Hematopoietic multipotent progenitor cell treated with erythropoietin and hydrocortisone succinate and interleukin-3 and kit ligand, for 15 days (in vitro differentiated cells): ENCODE measurements at places on chromosomes 3 and 15.

GRCh38 chr3:76097589-76097969 is 312.2 kb upstream of the ZNF717 start:
- DNase-seq: no peak

DNA sequence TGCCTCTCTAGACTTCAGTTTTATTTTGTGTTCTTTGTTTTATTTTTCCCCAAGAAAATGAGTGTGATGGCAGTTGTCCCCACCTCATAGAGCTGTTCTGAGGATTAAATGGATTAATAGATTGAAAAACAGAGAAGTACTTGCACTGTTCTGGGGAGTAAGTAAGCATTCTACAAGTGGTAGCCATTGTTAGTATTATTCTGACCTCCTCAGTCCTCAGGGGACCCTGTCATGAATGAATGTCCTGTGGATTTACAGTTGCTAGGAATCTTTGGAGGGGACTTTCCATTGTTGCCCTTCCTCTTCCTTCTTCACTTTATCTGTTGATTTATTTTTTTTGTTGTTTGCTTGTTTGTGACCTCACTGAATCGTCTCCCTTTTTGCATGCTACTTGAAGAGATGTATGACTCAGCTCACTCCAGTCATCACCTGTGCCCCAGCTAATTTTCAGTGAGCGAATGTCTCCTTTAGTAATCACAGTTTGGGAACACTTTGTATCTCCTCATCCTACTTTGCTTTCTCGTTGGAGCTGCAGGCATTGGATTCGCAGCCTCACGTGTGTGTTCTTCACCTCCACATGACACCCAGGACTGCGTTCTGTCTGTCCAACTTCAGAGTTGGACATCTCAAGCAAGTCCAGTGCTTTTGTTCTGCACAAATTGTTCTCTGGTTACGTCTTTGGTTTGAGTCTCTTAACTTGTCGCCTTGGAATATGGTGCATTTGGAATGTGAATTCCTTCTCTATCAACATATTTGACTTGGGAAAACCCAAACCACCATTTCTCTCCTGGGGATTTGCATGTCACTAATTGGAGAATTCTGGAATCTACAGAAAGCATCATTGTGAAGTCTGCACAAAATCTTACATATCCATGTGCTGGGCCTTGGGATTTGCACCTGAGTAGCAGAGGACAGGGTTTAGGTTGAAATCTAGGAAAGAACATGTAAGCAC is 54.5 kb downstream of the LRTM1 start:
- no peak for DNase-seq

GRCh38 chr3:55245351-55245750 is 241.8 kb downstream of the WNT5A start:
- DNase-seq: no peak

- no peak for DNase-seq
Measured at GRCh38 chr3:18379647-18380046, 45.5 kb downstream of the SATB1 start.

DNA sequence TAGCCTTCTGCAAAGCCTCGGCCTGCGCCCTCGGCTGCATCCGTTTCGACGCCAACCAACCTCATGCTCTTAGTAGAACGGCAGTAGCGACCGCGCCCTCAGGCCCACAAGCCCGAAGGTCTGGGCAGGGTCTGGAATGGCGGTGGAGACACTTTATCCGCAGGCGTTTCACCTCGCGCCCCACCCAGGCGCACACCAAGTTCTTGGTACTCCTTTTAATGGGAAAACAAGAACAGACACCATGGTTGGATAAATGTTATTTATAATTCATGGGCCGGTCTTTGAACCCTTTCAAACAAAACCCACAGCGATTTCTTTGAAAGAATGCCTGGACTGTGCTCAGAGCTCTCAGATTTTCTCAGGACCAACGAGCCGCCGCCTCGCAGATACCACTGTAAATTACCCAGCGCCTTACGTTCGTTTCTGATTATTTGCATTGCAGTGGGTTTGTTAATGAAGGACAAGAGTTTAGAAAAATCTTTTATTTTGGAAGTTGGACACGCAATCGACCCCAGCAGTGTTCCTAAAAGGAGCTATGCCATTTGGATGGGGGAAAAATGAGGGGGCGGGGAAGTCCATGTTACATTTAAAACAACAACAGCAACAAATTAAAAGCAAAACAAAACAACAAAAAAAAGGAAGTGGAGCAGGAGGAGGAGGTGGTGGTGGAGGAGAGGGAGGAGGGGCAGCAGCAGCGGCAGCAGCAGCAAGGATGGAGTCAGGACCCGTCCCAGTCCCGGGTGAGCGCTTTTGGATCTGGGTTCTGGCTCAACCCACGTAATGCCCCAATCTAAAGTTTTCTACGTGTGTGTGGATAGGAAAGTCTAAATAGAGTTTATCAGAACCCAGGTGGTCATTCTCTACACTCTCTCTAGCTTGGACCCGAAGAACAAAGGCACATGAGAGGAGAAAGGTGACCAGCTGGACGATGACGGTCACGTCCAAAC is 993 bp upstream of the ISL2 start:
- no peak for DNase-seq

GRCh38 chr3:188817935-188818269 is 353.9 kb upstream of the TPRG1 start:
- DNase-seq: no peak

- no peak for DNase-seq
Measured at GRCh38 chr3:115165266-115165665, 18.2 kb upstream of the ZBTB20 start.

DNA sequence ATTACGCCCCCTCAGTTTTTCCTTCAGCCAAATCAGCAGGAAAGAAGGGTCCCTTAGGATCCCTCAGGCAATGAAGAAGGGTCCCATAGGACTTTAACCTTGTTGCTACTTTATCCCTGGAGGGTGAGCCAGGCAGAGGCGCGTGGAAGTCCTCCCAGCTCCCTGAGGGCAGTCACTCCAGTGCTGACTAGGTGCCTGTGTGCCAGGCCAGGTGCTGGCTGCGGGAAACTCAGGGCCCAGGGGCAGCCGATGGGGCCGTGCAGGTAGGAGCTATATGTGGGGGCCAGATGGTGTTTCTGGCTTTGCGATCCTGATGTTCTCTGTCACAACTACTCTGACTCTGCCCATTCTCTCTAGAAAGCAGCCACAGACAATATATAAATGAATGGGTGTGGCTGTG is 42.8 kb upstream of the IQSEC1 start:
- no peak for DNase-seq
